Caco-2 (cell line): ENCODE measurements at places on chromosomes 1 and 21. TPM values are rescaled to one million over a fixed set of nuclear protein-coding genes. Genes with fewer than 3 reads are reported as not detected.
A peak's percentile ranks its signal among the peaks of the same experiment; 100 is the strongest.

GRCh38 chr1:216261631-216262030 lies 161.6 kb downstream of the USH2A start:
- no peaks in the 10 kb centered on the region for H3K27me3 ChIP-seq
- H3K36me3 ChIP-seq, result no peaks in the 10 kb centered on the region
- DNase-seq, result no peak
- H3K4me1 ChIP-seq, result no peaks in the 10 kb centered on the region

GRCh38 chr1:203625628-203626019 lies 1.0 kb upstream of the ATP2B4 start:
- no peak overlapping the region for H3K4me3 ChIP-seq
- DNase-seq, result peak; percentile 53
- H3K4me1 ChIP-seq, result peaks cover 39% of the 10 kb centered on the region

- DNase-seq, result no peak
- peak overlapping the region; percentile 82 for H3K4me3 ChIP-seq
- H3K27me3 ChIP-seq, result no peaks in the 10 kb centered on the region
- H3K36me3 ChIP-seq, result peaks cover 1% of the 10 kb centered on the region; the same call in 1 of the 2 replicates
- peak overlapping the region; percentile 100 for H3K27ac ChIP-seq
These were observed 837 bp downstream of the NDUFS5 start for GRCh38 chr1:39026866-39027507.

- H3K36me3 ChIP-seq, result no peaks in the 10 kb centered on the region
- no peak overlapping the region for H3K4me3 ChIP-seq
- no peak for DNase-seq
These were observed 96.6 kb upstream of the ERRFI1 start for GRCh38 chr1:8122477-8123407.

DNA sequence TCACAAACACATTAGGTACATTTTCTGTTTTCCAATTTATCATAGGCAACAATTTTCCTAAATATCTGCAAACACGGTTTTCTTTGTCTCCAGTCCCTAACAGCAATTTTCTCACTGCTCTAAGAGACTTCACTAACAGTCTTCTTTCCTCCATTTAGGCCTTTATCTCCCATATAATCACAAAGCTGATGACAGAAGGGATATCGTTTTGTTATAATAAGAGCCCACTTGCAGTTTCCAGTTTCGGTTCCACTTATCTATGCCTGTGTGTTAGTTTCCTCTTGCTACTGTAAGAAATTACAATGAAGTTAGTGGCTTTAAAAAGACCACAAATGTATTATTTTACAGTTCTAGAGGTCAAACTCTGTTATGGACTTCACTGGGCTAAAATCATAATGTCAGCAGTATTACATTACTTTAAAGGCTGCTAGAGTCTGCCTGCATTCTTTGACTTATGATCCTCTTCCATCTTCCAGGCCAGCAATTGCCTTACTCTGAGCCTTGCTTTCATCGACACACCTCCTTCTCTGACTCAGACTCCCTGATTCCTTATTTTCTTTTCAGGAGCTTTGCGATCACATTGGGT lies 549.3 kb downstream of the NCAM2 start:
- no peak for DNase-seq
- H3K4me1 ChIP-seq, result no peaks in the 10 kb centered on the region
- H3K4me3 ChIP-seq, result no peak overlapping the region
- no peaks in the 10 kb centered on the region for H3K27me3 ChIP-seq

The TNFAIP8L2 gene
- total RNA-seq, result not detected in 2 replicates

The F11R gene
- total RNA-seq, result 182 and 196 TPM in 2 replicates
